ENCODE measurements at places on chromosomes 12 and 14.

- DNase-seq: peak; percentile 14
Measured at GRCh38 chr14:59320763-59321625, 132.5 kb downstream of the DAAM1 start.

DNA sequence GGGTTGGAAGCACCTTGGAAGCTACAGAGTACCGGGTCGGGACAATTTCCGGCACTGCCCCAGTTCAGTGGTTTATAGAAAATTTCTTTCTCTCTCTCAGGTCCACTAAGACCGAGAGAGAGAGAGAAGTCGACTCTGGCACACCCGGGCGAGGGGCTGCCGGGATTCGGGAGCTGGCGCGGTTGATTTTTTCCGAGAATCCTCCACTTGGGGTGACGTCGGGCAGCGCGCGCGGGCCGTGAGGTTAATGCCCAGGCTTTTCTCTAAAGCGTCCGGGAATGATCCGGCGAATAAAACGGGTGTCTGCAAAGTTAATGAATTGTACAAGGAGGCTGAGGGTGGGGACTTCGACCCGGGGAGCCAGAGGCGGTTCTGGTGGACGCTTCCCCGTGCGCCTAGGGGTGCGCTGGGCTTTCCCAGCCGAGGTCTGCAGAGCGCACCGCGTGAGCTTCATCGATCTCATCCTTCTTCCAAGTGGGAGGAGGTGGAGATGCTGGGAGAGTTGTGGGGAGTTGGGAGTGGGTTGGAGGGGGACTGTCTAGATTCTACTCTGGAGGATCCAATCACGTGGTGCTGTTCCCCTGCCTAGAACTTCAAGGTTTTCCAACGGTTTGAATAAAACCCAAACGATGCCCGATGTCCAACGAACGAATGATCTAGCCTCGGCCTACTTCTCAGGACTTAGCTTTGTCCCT is 51.9 kb upstream of the TBX3 start:
- DNase-seq: no peak

DNA sequence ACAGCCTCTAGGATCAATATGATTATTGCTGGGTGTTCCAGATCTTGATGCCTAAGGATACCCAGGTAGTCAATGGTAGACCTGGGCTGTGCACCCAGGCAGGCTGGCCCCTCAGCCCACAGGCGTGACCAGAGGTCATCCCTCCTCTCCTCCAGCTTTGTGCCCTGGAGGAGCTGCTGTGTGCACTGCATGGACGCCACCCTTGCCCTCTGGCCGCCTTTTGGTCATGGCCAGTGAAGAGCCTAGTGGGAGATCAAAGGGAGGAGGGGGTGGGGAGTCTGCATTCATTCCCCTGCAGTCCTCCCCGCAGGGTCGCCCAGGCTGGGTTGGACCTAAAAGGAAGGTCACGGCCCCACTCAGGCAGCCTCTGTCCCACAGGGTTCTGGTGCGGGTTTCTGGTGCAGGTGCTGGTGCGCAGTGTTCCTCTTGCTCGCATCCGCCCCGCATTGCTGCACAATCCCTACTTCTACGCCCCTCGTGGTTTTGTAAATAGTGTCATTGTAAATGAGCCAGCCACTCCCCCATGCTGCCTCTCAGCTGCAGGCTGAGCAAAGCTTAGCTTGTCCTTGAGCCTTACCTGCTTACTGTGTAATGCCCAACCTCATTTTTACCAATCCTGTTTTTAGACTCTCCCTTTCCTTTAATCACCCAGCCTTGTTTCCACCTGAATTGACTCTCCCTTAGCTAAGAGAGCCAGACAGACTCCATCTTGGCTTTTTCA is 55.3 kb downstream of the PSMA6 start:
- no peak for DNase-seq

GRCh38 chr12:25495331-25496097 is 57.6 kb downstream of the LMNTD1 start:
- no peak for DNase-seq

DNA sequence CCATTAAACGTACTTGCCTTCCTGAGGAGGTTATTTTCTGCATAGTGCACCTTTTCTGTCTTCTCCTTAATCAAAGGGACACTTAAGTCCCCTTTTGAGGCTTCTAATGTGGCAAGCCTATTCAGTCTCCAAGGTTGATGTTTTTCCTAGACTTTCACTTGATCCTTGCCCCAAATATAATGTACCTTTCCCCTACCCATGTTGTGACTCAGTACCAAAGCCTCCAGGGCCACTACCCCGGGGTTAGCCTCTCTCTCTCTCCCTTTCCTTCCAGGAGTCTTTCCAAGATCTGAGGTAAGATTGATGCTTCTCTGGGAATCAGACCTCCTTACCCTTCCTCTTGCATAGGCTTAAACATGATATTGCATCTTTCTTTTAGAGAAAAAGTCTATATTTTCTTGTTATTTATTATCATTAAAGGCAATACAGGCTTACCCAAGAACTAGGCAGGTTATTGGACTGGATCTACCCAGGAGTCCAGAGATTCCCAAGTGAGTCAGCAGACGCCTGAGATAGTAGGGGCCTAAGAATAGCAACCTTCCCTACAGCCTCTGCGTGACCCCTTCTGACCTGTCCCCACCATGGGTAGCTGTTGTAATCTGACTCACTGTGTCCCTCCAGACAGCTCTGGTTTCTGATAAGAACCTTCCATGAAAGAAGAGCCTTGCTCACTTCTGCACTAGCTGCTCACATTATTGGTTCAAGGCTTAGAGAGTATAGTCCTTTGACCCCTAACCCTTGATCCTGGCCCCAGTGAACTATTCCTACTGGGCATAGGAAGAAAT is 172.9 kb downstream of the ZFP36L1 start:
- DNase-seq: no peak

DNA sequence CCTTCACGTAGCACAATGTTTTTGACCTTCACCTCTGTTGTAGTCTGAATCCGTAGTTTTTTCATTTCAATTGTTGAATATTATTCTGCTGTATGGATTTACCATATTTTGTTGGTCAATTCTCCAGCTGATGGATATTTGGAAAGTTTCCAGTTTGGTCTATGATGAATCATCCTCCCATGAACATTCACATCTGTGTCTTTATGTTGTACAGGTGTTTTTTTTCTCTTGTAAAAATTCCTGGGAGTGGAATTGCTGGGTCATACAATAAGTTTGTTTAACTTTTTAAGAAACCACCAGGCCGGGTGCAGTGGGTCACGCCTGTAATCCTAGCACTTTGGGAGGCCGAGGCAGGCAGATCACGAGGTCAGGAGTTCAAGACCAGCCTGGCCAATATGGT is 36.7 kb upstream of the GNG2 start:
- no peak for DNase-seq

- DNase-seq: no peak
Measured at GRCh38 chr14:103073367-103073875, 10.6 kb upstream of the LBHD2 start.

GRCh38 chr14:60233891-60234290 is 15.1 kb upstream of the PPM1A start:
- DNase-seq: no peak

DNA sequence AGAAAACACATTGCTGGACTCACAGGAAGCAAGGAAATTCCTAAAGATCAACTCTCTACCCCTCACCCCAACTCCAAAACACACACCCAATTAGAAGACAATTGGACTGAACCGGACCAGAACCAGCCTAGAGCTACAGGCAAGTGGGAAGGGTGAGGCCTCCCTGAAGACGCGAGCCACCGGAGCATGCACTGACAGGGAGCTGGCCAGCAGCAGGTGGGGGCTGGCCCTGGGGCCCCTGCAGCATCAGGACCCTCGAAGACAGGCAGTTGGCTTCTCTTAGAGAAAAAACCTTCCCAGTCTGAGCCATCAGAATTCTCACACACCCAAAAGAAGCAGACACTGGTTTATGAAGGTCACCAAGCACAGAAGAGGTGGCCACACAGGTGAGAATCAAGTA is 209.5 kb upstream of the DIO3 start:
- DNase-seq: no peak

GRCh38 chr12:65838330-65838976 is 14.2 kb downstream of the HMGA2 start:
- no peak for DNase-seq

- DNase-seq: no peak
Measured at GRCh38 chr12:127400221-127400620, 866.7 kb upstream of the TMEM132C start.

- DNase-seq: no peak
Measured at GRCh38 chr12:46560089-46560488, 187.5 kb upstream of the SLC38A2 start.

DNA sequence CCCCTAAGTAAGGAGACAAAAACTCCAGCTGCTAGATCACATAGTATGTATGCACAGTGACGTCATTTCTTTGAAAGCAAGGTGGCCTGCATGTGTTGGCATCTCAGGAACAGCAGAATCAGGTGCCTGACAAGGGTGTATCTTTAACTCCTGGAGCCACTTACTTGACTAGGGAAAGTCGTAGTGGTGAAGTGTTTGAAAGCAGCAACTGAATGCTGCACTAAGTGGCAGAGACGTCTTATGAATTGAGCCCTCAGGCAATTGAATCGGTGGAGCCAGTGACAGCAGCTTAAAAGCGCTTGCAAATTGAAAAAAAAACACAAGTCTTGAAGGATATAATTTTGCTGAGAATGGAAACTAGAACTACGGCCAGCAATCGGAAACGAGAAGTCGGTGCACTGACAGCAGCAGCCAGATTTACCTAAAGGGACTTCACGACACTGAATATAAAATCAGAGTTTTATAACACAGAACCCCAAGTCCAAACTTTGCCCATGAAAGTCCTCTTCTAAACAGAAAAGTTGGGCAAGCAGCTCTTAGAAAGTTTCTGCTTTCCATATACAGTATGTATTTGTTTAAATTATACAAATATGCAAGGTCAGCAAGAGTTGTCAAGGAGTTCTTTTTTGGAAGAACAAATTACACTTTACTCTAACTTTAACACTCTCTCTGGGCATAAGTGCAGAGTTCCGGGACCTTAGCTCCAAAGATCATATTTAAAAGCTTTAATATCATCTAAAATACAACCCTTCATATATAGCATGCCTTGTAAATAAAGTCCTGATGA is 1.1 kb downstream of the IGF1 start:
- DNase-seq: no peak

GRCh38 chr12:110079477-110080400 is 31.4 kb upstream of the C12orf76 start:
- DNase-seq: peak; percentile 97

DNA sequence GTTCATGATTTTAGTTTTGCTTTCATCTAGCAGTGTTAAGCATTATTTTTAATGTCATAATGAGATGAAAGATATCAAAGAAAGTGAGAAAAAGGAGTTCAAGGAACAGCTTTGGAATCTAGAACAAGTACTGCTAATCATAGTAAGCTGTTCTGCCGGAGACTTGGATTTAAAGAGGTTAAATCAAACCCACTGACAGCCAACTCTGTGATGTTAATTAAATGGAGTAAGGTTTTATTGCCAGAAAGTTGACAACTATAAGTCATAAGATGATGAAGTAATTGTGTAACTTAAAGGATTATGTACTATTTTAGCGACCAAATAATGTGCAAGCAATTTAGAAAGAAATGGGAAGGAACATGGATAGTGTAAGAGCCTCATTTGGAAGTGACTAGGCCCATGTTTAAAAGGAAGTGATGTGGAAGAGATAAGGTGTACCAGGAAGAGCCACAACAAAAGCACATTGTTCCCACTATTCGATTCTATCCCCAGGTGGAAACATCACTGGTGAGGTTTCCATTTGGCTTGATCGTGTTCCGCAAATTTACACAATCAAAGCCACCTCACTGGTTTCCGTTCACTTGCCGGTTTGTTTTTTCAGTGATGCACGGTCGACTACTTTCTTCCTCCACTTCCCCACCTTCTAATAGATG is 388.5 kb downstream of the PAWR start:
- DNase-seq: peak; percentile 64

- DNase-seq: peak; percentile 7
Measured at GRCh38 chr14:69850086-69850735, 29.0 kb upstream of the SMOC1 start.

GRCh38 chr12:94832780-94833681 is 170.5 kb downstream of the NDUFA12 start:
- DNase-seq: peak; percentile 29

DNA sequence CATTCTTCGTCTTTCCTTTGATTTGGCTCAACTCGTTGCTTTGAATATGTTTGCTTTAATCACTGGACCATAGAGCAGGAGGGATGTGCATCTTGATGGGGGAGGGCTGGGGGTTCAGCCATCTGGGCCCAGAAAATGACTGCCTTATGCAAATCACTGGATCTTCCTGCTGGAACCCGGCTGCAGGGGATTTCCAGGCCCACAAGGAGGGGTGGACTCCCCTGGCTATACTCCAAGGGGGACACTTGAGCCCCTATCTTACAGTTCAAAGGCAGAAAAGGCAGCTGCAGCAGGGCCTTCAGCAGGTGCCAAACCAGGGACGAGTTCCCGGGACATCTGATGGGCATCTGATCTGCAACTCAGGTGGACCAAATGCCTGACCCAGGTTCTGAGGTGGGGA is 122.5 kb downstream of the DICER1 start:
- no peak for DNase-seq

- no peak for DNase-seq
Measured at GRCh38 chr12:2877953-2878732, 1.1 kb downstream of the RHNO1 start.

DNA sequence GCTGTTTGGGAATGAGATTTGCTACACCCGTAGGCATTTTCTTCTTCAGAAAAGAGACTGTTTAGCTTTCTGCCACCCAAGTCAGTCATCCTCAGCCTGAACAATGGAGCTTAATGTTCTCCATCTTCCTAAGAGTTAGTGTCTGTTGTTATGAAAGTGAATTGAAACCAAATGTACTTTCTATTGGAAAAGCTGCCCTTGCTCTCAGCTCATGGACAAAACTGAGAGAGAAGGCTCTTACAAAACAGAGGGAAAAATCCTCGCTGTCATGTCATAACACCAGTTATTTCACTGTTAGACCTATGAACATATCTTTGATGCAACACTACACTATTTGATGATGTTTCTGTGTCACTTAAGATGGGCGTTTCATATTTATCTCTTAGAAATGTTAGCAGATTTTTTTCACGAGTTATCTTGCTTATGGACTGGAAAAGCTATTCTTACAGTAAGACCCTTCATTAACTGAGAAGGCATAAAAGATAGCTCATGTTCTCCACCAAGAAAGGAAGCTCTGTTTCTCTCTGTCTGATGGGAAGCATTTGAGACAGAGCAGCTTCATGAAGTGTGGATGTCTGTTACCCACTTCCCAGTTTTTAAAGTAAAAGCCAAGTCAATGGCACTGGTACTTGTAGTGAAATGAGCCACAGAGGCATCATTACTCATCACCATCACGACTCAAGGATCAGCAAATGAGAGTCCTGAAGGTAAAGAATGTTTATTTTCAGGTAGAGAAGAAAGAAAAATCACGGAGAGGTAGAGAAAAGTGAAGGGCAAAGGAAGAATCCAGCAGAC is 483.9 kb downstream of the ZFP36L1 start:
- DNase-seq: no peak

Data from putamen (tissue), 1 donor.